ENCODE measurements at places on chromosomes 2 and 18.
A peak's percentile ranks its signal among the peaks of the same experiment; 100 is the strongest.

- no peak for DNase-seq
These were observed 441.7 kb downstream of the RNF144A start for GRCh38 chr2:7358865-7359447.

- DNase-seq, result no peak
These were observed 418.1 kb upstream of the CDH20 start for GRCh38 chr18:60915160-60915559.

- no peak for DNase-seq
These were observed 1.3 kb downstream of the PTPRM start for GRCh38 chr18:7568426-7568825.

GRCh38 chr2:108626995-108627394 is 92.3 kb upstream of the RANBP2 start:
- DNase-seq, result no peak

DNA sequence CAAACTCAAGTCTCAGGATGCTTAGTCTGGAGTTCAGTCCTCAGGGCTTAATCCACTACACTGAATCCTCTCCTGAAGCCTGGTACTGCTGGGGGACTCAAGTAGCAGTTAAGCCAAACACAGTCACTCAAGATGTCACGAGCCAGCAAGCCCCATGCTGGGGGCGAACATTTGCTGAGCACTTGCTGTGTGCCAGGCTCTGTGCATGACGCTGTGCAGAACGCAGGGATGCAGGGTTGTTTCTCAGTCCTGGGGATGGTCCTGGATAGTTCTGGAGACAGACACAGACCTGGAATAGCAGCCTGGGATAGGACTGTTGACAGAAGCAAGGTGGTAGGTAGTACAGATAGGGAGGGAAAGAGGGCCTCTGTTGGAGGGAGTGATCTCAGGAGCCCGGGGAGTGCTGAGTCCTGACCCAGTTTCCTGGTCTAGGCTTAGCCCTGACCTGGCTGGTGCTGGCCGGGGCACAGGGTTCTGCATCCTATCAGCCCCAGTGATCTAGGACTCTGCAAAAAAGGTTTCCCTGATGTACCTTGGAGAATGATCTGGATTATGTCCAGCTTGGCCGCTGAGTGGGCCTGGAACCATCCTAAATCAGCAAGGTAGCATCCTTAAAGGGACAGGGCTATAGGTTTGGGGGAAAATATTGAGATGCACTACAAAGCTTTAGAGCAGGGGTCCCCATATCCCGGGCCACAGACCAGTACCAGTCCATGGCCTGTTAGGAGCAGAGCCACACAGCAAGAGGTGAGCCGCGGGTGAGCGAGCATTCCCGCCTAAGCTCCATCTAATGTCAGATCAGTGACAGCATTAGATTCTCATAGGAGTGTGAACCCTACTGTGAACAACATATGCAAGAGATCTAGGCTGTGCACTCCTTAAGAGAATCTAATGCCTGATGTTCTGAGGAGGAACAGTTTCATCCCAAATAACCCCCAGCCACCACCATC is 54.7 kb upstream of the OTOF start:
- DNase-seq, result no peak

GRCh38 chr18:46759890-46760289 is 3.0 kb upstream of the ST8SIA5 start:
- no peak for DNase-seq

DNA sequence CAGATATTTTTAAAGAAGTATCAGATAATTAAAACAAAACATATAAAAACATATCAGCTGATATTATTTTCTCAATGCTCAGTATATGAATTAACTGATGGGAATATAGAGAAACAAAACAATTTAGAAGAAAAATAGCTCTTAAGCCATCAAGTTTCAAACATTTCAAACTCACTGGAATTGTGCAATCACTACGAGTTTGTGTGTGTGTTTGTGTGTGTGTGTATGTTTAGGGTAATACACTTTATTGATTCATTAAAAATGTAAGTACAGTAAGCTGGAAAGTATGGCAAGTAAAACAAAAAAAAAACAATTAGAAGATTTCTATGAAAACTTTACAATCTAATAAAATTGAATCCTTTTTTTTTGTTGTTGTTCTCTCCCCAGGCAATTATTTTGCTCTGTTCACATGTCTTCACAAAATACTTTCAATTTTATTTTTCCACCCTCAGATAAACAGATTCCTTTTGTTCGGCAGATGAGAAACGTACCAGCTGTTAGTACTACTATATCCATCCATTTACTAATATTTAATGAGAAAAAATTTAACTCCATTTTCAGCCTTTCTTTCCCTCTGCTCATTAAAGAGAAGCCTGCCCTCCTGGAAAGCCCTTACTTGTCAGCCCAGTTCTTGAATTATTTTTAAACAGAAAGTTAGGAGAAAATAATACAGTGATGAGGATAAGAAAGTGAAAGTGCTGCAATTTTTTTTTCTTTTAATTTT is 87.6 kb downstream of the SLC8A1 start:
- no peak for DNase-seq

DNA sequence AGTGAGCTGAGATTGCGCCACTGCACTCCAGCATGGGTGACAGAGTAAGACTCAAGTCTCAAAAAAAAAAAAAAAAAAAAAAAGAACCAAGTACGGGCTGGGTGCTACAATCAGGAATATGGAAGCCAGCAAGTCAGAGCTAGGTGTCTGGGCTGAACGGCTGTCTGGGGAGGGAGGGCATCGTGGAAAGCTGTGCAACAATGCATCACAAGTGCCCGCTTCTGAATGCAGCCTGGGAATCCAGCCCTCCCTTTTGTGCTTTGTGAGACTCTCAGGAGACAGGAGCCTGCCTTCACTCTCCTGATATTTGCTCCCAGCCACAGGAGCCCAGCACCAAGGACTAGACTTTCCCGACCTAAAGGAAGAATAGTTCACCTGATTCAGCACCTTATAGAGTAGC is 124.9 kb upstream of the SMAD2 start:
- no peak for DNase-seq

DNA sequence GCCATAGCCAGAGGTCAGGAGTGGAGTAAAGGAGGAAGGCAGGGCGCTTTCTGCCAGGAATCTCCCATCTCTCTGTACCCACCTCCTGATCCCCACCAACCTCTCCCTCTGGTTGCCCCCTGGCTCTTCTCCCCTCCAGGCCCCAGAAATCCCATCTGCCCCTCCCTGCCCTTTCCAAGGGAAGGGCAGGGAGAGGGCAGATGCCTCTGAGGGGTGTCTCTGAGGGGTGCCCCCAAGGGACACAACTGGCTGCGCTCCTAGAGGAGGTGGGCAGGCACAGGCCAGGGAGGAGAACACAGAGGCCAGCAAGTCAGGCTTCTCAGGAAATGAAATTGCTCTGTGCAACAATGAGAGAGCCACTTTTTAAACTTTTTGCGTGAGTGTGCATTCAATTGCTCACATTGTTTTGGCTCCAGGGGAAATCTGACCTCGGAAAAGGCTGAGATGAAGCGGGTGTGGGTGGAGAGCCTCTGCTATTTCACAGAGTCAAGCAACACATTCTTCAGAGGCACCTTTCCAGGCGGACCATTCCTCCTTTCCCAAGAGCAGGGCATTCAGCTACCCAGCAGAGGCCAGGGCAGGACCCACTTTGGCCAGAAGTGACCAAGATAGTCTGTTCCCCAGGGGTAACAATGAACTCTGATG is 125.5 kb downstream of the SMAD7 start:
- DNase-seq, result no peak

GRCh38 chr2:165293440-165294420 is 54.5 kb downstream of the SCN2A start:
- peak; percentile 23 for DNase-seq

DNA sequence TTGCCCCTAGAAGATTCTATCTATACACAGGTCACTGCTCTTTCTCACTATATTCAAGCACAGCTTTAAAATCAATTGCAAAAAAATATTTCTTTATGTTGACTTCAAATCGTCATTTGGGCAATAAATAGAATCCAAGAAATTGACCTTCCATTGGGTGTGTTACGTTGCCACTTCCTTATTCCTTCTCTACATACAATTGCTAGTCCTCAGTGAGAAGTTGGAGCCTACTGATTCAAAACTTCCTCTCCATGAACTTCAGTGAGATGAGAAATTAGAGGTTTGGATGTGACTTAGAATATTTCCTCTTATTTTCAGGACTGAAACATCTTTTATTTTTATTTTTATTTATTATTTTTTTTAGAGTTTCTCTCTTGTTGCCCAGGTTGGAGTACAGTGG is 40.3 kb downstream of the PMAIP1 start:
- DNase-seq, result no peak

DNA sequence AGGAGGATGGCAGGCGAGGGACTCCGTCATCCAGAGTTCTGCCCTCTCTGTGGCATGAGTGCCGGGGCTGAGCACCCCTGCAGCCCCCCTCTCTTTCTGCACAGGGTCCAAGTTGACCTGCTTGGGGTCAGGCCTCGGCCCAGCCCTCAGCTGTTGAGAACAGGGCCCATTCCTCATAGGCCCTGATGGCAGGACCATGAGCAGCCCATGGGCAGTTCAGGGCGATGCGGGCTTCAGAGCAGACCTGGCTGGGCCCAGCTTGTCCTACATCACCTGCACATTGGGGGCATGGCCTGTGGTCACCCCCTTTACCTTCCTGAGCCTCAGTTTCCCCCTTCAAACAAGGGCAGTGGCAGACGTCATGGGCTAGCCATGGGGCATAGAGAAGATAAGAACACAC is 238.1 kb downstream of the SEPTIN10 start:
- DNase-seq, result no peak
